DMS53 (cell line): ENCODE measurements at places on chromosomes 11 and 22.

DNA sequence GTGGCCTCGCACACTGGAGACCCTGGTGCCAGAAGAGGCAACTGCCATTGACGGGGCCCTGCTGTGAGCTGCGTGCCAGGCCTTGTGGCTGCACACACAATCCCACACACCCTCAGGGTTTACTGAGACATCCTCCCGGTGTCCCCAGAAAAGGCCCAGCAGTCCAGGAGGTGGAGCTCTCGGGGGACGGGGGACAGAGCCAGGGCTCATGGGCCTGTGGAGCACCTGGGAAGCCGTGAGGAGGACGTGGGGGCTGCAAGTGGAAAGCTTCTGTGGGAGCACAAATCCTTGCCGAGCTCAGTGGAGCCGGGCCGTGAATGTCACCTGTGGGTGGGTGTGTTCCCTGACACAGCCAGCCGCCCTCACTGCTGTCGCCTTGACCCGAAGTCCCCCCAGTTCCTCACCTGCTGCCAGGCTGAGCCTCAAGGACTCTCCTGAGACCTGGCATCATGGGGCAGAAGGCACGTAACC, 609.7 kb downstream of the TBC1D22A start:
- no peak for DNase-seq

- DNase-seq, result no peak
Measured at GRCh38 chr11:10261821-10262220, 32.2 kb downstream of the SBF2 start.

DNA sequence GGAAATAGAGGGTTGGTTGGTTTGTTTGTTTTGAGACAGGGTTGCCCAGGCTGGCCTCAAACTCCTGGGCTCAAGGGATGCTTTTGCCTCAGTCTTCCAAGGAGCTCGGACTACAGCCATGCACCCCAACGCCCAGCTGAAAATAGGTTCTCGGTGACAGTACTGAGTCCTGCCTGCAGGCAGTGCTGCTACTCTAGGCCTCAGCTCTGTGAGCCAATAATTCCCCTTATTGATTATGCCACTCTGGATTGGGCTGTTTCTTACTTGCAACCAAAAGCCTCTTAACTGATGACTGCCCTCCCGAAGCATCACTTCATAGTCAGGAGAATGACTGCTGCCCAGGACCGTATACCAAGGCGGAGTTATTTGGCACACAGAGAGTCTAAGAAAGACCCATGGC, 1.2 kb upstream of the C11orf16 start:
- no peak for DNase-seq

GRCh38 chr22:23079814-23080521, 9.6 kb downstream of the GNAZ start:
- DNase-seq, result no peak

DNA sequence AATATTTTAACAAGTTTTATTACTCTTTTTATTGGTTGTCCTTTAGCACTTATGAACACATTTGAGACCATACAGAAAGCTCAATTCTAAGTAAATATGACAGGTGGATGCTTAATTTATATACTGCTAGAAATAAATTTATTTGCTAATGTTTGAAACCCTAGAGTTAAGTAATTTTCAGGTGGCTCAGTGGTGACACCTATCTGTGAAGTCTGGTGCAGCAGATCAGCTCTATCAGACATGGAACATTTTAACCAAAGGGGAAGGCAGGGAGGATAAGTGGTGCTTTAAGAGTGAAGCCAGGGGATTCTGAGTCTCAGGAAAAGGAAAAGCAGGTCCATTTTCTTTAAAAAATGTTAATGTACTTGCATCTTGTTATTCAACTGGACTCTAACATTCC, 175.8 kb downstream of the DSCAML1 start:
- DNase-seq, result peak; percentile 52

DNA sequence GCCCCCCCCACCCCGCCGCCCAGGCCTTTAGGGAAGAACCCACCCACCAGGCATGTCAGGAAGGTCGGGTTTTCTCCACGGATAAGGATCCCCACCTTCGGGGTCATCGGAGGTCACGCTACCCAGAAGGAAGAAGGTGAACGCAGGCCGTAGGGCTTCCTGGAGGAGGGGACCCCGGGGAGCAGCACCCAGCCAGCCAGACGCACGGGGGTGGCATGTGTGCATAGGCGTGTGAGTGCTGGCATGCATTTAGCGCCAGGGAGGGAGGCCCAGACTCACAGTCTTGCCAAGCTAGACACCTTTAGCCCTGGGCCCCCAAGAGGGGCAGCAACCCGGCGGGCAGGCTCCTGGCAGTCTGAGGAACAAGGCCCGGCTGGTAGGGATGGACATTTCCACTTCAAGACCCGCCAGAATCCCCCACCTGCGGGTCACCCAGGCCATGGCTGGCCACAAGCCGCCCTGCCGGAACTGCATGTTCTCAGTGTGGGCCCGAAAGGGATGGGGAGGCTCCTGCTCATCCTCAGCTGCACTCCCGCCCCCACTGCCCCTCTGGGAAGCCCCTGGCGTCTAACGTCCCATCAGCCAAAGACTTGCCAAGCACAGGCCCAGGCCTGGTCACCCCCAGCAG, 16.7 kb upstream of the PIM3 start:
- DNase-seq, result no peak

- DNase-seq, result no peak
Measured at GRCh38 chr11:19878520-19878919, 165.9 kb downstream of the NAV2 start.
